Activated T-cell treated with anti-CD3 and anti-CD28 coated beads for 4 hours (primary cell): ENCODE measurements at places on chromosomes 12 and 14.

DNA sequence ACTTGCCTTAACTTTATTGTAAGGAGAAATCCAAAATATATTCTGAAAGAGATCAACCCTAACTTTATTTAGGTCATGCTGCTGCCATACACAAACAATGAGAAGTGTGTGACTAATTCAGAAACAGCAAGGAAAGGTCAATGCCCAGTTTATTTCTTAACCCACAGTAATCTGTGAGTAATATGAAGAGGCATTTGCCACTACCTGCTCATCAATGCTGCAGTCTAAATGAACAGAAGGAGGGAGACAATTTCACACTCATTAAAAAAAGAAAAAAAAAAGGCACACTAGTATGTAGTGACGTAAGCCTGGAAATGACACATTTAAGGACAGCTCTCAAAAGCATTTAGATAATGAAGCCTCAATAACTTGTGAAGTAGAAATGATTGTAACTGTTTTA, 90.5 kb upstream of the FOXN3 start:
- no peak for DNase-seq

GRCh38 chr12:127237151-127237550, 1029.8 kb upstream of the TMEM132C start:
- DNase-seq, result no peak

DNA sequence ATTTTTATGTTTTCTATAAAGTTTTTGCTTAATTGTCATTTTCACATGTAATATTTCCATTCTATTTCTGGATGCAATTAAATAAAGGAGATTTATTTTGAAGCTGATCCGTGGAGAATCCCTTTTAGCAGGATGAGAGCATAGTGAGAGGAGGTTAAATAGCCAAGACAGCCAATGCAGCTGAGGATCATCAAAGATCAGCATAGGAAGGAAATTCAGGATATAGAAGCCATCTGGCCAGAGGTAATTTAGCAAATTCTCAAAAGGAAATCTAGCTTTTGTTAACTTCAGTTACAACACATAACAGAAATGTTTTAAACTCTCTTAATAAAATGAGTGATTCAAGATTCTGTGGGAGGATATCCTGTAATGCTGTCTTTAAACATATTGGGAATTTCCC, 122.8 kb upstream of the PDE3A start:
- DNase-seq, result no peak

- no peak for DNase-seq
These were observed 183.5 kb downstream of the PHETA1 start for GRCh38 chr12:111185206-111185888.

- DNase-seq, result no peak
These were observed 84.2 kb upstream of the TMEM263 start for GRCh38 chr12:106871477-106871876.
